ENCODE measurements at places on chromosomes 11 and 22.

GRCh38 chr11:77410076-77410827 is 63.6 kb downstream of the PAK1 start:
- no peak for DNase-seq

DNA sequence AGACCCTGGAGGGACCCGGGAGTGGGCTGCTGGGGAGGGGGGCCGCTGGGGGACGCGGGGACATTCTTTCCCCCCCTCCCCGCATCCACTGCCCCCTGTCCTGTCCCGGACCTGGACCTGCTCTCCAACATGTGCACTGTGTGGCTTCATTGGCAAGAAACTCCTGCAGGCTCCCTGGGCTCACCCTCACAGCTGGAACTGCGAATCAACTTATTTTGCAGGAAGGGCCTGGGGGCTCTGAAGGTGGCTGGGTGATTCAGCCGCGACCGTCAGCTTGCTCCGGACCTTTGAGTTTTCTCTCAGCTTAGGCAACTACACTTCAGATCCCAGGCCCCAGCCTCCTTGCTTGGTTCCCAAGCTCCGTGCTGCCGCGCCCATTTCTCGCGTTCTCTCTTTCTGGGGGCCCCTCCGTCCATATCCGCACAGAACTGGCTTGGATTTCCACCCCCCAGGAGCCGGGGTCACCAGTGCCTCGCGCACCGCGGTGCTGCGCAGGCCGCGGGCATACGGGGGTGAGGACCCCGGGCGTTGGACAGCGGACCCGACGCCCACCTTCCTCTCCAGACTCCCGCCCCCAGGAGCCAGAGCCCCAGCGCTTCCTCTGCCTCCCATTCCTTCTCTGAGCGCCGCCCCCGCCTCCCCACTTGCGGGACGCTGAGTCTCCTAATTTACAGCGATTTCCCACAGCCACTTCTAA is 471 bp upstream of the AHNAK start:
- no peak for DNase-seq

DNA sequence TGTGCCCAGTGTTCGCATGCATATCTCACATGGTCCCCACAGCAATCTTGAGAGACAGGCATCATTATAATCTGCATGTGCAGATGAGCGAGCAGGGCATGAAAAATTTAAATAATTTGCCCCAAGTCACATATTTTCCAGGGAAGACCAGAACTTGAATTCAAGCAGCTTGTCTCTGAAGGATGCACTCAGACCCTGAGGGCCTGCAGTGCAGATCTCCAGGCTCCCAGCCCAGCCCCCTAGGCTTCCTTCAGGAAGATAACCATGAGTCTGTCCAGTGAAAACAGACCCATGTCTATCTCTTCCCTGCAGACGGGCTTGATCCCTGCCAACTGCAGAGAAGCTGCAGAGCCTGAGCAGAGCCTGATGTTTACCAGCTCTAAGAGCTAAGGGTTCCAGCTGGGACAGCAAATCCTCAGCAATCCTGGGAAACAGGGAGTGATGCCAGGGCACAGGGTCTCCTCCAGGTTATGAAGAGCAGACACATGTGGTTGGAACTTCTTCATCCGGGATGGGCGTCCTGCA is 55.1 kb downstream of the NAV2 start:
- DNase-seq: no peak

DNA sequence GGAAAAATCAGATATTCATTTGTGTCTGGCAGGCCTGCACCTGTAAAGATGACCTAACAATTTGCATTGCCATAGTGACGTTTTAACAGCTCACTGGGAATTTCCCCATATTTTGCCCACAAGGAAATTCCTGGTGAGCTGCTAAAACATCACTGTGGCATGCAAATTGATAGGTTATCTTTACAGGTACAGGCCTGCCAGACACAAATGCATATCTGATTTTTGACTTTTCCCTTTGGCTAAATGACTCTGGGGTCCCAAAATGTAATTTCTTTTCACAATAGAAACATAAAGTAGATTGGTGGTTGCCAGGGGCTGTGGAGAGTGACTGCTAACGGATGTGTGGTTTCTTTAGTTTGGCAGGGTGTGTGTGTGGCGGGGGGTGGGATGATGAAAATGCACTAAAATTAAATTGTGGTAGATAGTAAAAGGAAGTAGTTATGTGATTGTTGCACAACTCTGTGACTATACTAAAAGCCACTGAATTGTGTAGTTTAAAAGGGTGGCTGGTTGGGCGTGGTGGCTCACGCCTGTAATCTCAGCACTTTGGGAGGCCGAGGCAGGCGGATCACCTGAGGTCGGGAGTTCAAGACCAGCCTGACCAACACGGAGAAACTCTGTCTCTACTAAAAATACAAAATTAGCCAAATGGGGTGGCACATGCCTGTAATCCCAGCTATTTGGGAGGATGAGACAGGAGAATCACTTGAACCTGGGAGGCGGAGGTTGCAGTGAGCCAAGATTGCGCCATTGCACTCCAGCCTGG is 18.5 kb upstream of the FEZ1 start:
- DNase-seq: peak; percentile 13

DNA sequence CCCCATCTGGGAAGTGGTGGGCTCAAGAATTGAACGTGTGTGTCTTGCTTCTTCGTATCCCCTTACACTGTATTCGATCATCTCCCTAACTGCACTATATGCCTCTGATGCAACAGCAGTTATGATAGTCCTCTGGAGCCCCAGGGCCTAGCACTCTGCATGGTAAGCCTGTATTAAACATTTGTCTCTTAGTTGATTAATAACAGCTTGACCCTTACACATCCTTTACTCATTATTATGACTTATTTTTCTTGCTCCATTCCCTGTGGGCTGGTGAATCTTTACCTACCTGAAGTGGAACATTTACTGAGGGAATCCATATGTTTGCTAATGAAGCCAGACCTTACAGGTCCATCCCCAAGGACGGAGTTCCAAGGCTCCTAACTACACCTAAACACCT is 5.6 kb downstream of the STX3 start:
- DNase-seq: no peak

Data from germinal center (tissue), 1 donor.